Activated T-cell treated with anti-CD3 and anti-CD28 coated beads, Interleukin-2, amount 50 U/mL, for 48 hours (primary cell): ENCODE measurements at places on chromosomes 16 and 17.

- DNase-seq = no peak
Measured at GRCh38 chr17:38533866-38534497, 71.8 kb downstream of the SRCIN1 start.

- DNase-seq = no peak
Measured at GRCh38 chr17:20613905-20614304, 34.4 kb downstream of the CDRT15L2 start.

DNA sequence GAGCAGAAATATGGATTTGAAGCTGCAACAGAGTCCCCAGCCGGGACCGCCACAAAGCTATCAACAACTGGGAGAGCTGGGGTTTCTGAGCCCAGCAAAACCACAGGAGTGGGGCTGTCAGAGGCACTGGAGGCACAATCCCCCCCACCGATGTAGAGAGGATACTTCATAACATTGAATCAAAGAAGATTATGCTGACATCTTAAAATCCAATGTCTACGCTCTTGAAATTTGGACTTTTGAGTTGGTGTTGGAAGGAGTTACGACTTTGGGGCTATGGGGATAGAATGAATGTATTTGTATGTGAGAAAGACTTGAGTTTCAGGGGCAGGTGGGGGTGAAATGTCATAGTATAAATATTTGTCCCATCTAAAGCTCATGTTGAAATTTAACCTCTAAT, 1121.6 kb upstream of the CDH8 start:
- no peak for DNase-seq

- no peak for DNase-seq
Measured at GRCh38 chr16:10678655-10679054, 16.1 kb downstream of the TEKT5 start.

DNA sequence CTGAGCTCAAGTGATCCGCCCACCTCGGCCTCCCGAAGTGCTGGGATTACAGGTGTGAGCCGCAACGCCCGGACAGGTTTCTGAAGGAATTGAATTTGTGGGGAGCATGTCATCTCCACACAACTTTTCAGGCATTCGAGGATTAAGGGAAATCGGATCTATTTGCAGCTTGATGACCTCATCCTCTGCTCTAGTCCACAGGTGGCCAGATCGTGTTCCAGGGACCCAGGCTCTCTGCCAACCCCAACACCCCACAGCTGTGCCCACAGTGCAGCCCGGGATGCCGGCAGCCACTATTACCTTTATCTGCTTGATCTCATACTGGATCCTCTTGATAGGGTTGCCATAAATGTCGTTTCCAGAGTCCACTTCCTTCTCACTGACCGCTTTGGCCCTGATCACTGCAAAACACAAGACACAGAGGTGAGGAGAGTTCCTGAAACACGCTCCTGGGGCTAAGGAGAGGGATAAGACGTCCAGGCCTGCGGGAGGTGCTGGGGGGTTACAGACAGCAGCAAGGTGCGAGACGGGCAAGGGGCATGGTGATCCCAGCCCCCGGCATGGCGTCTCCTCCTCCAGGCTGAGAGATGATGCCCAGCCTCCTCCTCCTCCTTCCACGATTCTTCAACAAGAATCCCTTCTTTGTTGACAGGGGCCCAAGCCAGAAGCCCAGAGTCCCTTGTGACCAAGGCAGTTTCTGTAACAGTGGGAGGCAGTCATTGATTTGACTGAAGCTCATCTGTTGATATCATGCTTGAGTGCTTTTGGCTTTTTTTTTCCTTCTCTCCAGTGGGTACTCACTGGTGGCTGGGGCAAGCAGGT, 29.3 kb downstream of the CEP295NL start:
- DNase-seq = no peak

- DNase-seq = no peak
Measured at GRCh38 chr17:2797226-2797625, 988 bp downstream of the RAP1GAP2 start.

GRCh38 chr16:57004387-57005250, 15.3 kb downstream of the NLRC5 start:
- DNase-seq = no peak

GRCh38 chr17:75260641-75261335, 618 bp downstream of the GGA3 start:
- no peak for DNase-seq

DNA sequence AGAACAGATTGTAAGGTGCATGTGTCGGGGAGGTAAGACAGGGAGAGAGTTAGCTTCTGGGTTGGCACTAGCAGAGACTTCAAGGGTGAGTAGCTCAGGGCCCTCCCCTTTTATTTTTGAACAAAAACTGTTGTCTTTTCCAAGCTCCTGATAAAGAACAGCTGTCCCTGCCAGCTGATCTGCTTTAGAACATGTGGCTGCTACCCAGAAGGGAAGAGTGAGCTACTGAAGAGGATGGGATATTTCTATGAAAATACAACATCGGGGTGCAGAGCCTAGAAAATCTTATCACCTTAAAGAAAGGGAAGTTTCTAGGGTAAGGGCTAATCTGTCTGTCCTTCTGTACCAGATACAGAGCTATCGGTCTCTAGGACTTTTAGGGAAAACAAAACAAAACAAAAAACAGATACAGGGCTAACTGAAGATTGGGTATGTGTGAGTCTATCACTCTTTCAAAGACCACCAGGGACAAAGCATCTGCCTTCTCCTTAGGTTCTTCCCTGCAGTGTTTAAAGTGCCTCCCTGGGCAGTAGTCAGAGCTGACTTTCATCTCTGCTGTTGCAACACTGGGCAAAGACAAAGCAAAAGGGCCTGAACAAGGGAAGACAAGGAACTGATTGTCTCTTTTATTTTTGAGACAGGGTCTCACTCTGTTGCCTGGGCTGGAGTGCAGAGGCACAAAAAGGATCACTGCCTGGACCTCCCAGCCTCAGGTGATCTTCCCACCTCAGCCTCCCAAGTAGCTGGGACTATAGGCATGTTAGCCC, 5.0 kb upstream of the DHRS13 start:
- no peak for DNase-seq

- peak; percentile 52 for DNase-seq
Measured at GRCh38 chr17:77476931-77477805, 336.4 kb downstream of the SEC14L1 start.

DNA sequence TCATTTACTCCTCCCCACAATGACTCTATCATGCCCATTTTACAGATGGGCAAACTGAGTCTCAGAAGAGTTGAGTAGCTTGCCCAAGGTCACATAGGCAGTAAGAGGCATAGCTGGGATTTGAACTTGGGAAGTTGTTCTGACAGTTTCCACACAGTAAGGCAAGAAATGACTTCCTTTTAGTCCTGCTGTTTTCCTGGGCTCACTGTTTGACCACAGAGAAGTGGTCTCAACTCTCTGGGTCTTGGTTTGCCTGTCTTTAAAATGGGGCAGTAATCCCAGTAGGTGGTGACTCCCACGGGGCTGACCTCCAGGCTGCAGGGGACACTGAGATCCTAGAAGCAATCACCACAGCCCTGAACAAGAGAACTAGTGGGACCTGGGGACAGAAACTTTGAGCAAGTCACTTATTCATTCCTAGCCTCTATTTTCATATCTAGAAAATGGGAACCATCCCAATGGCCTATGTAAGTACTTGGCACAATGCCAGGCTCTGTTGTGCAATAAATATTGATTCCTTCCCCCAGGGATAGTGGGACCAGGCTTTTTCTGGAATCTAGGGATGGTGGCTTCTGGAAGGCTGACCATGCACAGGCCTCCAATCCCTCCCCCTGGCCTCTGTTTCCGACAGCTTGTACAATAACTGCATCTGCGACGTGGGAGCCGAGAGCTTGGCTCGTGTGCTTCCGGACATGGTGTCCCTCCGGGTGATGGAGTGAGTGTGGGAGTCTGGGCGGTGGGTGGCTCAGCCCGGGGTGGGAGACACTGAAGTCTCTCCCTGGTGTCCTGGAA, 20.5 kb downstream of the DEXI start:
- no peak for DNase-seq

DNA sequence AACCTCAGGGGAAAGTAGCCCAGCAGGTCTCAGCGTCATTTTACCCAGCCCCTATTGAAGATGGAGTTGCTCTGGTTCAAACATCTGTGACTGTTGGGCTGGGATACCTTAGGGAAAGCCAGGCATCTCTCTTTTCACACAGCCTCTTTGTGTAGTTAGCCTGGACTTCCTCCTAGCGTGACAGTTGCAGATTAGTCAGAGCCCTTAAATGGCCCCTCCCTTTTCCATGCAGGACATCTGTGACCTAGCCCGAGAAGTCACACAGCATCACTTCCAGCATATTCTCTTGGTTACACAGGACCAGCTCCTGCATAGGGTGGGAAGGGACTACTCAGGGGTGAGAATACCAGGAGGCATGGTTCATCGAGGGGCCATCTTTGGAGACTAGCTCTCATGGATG, 375.0 kb upstream of the RBFOX1 start:
- no peak for DNase-seq

DNA sequence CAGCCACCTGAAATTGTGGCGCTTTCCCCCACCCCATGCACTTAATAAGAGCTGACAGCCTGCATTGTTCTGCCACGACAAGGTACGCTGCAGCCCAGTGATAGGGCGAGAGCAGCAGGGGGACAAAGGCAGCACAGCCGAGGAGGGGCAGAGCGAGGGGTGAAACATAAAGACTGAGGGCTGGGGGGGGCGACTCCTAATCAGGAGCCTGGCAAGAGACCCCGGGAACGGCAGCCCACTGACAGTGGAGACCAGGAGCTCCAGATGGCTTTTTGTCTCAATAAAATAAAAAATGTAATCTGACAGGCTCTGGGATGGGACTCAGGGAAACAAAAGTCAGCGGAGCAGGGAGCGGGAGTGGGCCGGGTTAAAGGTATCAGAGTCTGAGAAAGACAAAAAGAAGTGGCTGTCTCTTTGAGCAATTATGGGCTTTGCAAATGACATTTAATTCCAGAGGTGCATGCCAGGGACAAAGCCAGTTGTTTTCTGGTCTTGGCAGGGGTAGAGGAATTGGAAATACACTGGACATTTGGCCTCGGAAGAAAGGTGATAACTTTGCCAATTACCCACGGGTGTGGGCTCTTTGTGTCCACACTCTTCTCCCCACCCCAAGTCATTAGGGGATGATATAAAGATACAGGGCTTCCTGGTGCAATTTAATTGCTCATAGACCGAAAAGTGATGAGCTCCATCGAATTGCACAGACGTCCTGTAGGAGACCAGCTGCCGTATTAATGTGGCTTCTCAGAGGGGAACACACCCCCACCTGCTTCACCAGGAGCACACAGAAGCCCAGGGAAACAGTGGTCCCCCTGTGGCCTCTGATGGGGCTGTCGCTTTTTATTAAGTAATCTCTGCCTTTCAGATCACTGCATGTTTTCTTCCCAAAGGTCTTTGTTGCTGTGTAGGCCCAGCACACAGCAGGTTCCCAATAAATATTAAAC, 17.6 kb upstream of the CCDC182 start:
- no peak for DNase-seq

- DNase-seq = no peak
Measured at GRCh38 chr16:66617728-66618127, 13.2 kb downstream of the CMTM3 start.

DNA sequence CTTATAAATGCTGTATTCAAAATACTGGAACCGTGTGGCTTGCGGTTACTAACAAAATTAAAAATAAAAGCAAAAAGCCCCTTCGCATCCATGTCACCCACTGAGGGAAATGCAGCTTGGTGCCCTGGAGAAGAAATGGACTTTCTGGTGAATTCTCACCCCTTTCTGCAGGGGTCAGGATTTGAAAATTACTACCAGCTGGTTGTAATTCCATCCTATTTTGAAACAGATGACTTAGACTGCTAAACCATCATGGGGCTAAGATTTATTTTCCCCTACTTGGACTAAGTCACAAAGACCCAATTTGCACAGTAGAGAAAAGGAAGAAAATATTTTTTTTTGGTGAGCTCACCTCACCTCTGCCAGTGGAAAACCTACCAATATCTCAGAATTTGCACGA, 111.4 kb upstream of the MYOCD start:
- no peak for DNase-seq

DNA sequence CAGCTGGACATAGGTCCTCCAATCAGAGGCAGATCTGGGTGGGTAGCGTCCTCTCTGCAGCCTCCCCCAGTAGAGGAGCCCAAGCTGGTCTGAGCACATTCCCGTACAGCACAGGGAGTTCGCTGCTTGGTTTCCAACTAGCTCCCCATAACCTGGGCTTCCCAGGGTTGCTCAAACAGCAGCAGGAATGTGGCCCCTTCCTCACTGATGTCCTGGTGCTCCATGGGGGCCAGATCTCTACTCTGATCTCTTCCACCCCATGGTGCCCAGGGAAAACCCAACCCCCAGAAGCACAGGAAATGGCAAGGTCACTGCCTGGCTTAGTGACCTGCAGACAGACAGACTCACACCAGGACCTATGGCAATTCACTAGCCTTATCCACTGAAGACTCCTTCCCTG, 11.1 kb upstream of the MMP2 start:
- DNase-seq = no peak

- DNase-seq = no peak
Measured at GRCh38 chr17:37359682-37360188, 16.1 kb upstream of the C17orf78 start.

- DNase-seq = no peak
Measured at GRCh38 chr16:31537362-31538242, 9.9 kb downstream of the AHSP start.

DNA sequence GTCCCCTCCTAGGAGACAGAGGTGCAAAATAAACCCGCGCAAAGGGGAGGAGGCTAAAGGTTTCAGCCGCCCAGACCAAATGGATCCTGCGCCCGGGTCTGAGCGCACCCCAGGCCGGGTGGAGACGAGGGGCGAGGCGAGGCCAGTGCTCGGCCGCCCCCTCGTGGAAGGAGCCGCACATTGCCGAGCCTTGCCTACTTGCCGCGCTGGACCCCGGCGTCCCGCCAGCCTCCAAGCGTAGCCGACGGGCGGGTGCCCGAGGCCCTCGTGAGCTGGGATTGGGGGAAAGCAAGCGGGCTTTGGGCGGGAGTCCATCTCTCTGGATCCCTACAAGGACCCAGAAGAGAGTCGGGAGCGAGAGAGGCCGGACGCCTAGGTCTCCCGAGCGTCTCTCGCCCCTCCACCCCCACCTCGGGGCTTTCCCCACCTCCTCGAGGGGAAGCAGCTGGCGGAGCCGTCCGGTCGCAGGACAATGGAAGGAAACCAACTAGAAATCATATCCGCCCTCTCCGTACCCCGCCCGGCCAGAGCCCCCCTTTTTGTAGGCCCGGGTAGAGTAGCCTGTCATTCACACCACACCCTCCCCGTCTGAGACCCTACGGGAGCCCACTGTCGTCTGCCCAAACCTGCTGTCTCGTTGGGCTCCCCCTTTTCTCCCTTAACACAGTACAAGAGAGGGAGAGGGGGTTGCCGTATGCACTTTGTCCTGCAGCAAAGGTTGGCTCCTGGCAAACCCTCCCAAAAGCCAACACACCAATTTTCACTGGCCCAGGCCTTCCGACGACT, 664 bp upstream of the BCL6B start:
- DNase-seq = peak; percentile 89

GRCh38 chr17:61063528-61063927, 336.1 kb upstream of the TBX2 start:
- DNase-seq = no peak
